GM18507 (cell line): ENCODE measurements at places on chromosomes 3 and 15.

DNA sequence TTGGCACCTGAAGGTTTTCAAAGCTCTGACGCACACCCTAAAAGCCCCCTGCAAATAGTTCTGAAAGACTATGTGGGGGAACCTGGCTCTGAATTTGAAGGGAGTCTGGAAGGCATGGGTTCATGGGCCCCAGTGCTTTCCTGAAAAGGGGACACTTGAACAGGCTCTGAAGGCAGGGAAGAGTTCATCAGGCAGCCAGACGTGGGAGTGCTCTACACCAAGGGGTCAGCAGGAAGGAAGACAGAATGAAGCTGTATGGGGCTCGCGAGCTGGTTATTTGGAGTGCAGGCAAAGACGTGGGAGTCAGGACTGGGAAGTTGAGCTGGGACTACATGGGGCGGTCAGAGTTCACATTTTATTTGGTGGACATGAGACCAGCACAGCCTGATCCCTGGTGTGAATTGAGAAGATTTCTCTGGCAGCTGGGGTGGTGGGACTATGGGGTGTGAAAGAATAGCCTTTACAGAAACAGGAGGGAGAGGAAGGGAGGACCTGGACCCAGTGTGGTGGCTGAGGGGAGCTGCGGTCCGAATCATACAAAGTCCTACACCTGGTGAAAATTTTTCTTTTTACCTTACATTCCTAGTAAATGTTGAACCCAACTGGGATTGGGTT is 12.6 kb downstream of the ABHD6 start:
- DNase-seq, result no peak

DNA sequence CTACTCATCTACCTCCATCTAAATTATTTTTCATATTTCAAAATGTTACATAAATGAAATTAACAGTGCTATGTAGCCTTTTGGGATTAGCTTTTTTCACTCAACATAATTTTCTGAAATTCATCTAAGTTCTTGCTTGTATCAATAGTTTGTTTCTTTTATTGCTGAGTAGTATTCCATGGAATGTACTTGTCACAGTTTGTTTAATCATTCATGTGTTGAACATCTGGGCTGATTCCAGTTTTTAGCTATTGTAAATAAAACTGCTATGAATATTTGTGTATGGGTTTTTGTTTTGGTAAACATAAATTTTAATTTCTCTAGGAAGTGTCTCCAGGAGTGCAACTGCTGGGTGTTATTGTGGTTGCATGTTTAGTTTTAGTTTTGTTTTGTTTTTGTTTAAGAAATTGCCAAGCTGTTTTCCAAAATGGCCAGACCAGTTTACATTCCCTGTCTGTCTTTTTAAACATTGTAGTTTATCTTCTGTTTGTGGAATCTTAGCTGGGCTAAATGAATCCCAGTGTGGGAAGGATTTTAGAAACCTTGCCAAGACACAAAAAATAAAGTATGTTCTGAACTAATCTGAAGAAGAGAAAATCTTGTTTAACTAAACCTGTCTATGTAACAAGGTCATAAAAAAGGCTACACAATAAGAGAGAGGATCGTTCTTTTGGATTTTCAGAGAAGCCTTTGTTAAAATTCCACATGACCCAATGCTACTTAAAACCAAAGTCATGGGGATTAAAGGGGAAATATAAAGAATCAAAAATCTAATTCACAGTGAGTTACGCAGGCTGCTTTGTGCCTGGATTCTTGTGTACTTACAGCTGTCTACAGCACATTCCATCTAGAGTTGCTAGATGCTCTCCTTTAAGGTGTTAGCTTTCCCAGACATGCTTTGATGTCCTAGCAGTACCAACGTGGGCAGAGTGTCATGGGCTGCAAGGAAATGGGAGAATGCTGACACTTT is 129.2 kb upstream of the SUCLG2 start:
- DNase-seq, result no peak

- no peak for DNase-seq
Observed at GRCh38 chr15:51022206-51022605, 72.5 kb downstream of the TNFAIP8L3 start.

DNA sequence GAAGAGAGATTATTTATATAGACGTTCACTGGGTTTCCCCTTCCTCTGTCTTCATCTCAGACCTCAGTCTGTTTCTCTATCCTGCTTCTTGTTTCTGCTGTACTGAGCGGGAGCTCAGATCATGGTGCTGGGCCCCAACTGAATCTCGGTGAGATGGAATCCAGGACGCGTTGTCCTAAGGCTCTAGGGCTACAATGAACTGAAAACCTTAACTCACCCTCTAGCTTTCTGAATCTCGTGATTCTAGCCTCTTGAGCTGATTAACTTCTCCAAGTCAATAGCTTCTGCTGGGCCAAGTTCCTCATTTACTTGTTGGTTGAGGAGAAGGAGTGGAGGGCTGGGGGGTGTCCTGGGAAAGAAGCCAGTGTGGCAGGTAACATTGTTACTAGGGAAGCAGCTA is 32.7 kb upstream of the MAP3K13 start:
- DNase-seq, result no peak

- DNase-seq, result no peak
Observed at GRCh38 chr3:178810181-178810580, 261.4 kb downstream of the ZMAT3 start.

DNA sequence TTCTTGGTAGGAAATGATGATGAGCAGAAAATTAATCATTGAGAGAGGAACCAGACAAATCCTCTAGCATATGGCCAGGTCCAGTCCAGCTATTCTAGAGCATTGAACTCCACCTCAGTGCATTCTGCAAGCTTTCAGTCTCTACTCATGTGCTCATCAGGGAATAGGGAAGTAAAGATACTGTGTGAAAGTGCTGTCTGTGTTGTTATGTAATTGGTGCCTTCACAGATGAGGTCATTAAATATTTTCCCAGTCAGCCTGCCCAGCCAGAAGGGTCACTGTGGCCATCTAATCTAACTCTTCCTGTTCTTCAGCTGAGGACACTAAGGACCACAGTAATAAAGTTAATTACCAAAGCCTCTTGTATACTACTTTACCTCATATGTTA is 28.2 kb downstream of the C3orf62 start:
- DNase-seq, result no peak

GRCh38 chr3:168961271-168961670 is 702.2 kb downstream of the MECOM start:
- DNase-seq, result no peak

GRCh38 chr3:14458434-14459275 is 56.2 kb downstream of the SLC6A6 start:
- peak; percentile 53 for DNase-seq

GRCh38 chr3:56980798-56981390 is 79.6 kb upstream of the SPATA12 start:
- DNase-seq, result no peak

GRCh38 chr3:32154205-32154579 is 47.8 kb downstream of the GPD1L start:
- DNase-seq, result no peak

DNA sequence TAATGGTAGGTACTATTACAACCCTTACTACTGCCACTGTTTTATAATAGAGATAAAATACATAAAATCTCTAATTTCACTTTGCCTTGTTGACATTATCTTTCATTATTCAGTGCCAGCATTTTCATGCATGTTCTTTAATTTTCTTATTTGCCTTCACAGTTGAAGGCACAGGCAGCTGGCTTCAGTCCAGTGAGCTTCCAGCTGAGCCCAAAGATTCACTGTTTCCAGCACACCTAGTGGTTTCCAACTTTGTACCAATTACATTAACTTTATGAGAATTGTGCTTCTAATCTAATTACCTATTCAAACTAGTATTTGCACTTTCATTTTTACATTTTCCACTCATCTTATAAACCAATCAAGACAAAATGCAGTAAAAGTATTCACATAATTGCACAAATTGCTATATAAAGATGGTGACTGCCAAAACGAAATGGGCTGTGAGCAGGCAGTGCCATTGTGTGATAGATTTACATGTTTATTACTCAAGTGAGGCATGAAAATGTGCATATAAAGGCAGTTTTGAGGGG is 228.3 kb downstream of the MFSD1 start:
- DNase-seq, result no peak

DNA sequence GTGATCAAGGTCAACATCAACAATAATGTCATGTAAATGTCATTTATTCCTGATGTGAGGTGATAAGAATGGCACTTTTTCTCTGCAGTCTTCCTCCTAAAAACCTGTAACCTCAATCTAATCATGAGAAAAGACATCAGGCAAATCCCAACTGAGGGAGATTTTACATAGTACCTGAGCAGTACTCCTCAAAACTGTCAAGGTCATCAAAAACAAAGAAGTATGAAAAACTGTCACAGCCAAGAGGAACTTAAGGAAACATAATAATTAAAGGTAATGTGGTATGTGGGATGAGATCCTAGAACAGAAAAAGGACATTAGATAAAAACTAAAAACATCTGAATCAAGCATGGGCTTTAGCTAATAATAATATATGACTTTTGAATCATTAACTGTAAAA is 140.9 kb upstream of the GRM7 start:
- no peak for DNase-seq

- no peak for DNase-seq
Observed at GRCh38 chr3:46959161-46959511, 17.4 kb downstream of the CCDC12 start.

DNA sequence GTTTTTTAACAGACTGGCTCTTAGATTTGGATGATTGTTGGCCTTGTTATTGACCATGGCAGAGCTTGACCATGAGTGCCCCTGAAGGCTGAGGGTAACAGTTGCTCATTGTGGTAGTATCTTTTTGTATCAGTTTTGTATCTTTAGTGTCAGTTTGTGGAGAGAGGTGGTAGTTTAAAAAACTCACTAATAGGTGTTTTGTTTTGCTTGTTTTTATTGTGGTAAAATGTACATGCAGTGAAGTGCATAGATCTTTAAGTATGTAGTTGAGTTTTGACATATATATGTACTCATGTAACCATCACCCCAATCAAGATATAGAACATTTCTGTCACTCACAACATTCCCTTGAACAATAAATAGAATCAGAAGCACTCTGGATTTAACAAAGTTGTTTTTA is 9.8 kb downstream of the GMPS start:
- DNase-seq, result no peak

- no peak for DNase-seq
Observed at GRCh38 chr15:72203507-72203837, 5.9 kb upstream of the GRAMD2A start.

GRCh38 chr15:81940467-81941451 is 105.1 kb downstream of the MEX3B start:
- DNase-seq, result no peak

DNA sequence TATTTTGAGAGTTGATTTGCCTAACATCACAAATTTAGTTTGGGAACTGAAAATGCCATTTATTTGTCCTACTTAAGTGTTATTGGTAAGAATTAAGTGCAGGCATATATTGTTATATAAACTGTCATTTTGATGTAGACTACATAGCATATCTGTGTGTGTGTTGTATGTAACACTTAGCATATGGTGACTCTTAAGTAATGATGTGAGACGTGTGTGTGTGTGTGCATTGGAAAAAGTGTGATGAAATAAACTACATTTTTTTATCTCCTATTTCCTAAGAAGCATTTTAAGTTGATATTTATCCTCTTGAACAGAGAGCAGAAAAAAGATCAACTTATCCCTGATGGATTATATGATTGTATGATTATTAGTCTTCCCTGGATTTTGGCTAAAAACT is 588.2 kb upstream of the SUCLG2 start:
- DNase-seq, result no peak

GRCh38 chr3:156106721-156107373 is 13.5 kb upstream of the KCNAB1 start:
- DNase-seq, result no peak

DNA sequence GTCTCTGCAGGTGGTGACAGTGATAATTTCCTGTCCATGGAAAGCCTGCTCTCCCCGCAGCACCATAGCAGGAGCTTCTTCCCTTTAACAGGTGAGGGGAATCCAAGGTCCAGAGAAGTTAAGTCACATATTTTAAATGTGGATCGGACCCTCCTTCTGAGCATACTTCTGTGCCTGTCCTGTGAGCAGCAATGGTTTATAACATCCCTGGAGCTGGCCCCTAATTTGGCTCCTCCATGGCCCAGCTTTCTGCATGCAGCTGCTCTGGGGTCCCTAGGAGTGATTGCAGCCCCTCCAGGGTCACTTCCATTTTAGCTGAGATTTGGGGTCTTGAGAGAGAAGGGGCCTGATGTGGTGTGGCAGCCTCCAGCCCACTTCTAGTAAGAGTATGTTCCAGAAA is 127.8 kb downstream of the EEFSEC start:
- no peak for DNase-seq

DNA sequence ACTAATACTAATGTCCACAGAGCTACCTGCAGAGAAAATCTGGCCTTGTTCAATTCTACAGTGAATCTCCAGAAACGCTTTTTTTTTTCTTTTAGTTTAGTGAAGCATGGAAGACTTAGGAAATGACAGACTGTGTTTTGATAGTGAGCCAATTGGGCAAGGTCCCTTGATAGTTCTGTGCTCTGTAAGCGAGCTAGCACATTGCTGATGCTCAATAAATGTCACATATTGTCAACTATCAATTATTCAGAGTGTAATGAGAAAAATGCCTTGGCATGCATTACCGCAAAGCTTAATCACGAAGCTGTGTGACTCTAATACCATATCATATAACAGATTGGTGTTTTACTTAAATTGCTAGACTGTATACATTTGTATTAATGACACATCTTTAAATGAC is 5.2 kb upstream of the C3orf85 start:
- no peak for DNase-seq

- DNase-seq, result peak; percentile 37
Observed at GRCh38 chr15:77118882-77119321, 48.0 kb upstream of the TSPAN3 start.

- DNase-seq, result no peak
Observed at GRCh38 chr15:40063563-40064011, 24.6 kb upstream of the SRP14 start.

DNA sequence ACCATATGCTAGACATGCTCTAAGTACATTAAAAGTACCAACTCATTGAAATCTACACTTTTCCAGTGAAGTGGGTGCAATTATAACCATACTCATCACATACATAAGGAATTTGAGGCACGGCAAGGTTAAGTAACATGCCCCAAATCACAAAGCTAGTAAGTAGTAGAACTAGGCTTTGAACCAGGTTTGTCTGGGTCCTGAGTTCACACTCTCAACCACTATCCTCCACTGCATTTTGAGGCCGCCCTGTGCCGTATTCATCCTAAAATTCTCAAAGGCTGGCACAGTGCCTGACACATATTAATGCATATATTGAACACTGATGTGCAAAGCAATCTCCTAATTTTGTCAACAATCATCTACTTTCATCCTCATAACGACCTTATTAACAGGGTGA is 68.8 kb upstream of the CDV3 start:
- no peak for DNase-seq

- DNase-seq, result no peak
Observed at GRCh38 chr15:68339481-68339880, 61.9 kb downstream of the FEM1B start.

GRCh38 chr15:82058026-82058425 is 12.2 kb upstream of the MEX3B start:
- no peak for DNase-seq

GRCh38 chr3:42020684-42021307 is 58.9 kb upstream of the ULK4 start:
- no peak for DNase-seq

DNA sequence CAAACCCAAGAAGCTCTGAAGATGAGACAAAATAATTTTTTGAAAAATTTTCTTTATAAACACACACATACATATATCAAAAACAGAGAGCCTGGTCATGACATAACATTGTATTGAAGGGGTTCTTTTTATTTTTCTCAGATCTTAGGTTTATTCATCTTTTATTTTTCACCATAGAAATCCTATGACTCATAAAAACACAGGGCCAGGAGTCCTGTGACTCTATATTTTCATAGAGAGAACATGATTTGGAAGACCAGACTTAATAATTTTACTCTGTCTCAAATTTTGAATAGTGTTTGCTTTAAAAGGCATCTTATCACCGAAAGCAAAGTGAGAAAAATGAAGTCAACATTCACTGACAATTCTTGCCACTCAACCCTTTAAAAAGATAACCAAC is 57.7 kb downstream of the SUCNR1 start:
- DNase-seq, result no peak
